Keratinocyte (primary cell): ENCODE measurements at places on chromosomes 11 and 22.

GRCh38 chr11:30346068-30346688 lies 23.3 kb downstream of the ARL14EP start:
- DNase-seq, result no peak

DNA sequence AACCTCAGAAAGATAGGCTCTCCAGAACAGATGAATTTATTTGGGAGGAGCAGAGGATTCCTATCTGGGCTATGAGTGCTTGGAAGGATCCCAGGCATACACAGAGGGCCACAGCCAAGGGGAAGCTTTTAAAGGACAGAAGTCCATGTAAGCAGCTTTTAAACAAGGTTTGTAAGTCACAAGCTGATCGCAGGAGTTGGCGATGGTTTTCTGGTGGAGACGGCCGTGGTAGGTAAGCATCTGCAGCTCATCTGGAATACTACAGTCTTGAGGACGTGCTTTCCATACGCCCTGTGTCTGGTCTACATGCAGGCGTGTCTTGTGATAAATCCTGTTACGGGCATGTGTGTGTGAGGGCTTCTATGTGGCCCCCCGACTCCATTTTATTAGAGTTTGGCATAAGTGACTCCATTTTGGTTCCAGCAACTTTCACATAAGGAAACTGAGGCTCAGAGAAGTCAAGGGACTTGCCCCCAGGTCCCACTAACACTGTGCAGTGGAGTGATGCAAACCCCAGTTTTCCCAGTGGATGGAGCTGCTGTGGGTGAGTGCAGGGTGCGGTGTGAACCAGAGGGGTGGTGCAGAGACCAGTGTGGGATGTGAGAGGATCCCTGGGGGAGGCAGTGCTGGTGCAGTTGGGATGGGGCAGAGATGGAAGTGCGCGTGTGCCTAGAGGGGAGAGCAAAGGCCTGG lies 11.8 kb upstream of the ACY3 start:
- DNase-seq, result no peak

DNA sequence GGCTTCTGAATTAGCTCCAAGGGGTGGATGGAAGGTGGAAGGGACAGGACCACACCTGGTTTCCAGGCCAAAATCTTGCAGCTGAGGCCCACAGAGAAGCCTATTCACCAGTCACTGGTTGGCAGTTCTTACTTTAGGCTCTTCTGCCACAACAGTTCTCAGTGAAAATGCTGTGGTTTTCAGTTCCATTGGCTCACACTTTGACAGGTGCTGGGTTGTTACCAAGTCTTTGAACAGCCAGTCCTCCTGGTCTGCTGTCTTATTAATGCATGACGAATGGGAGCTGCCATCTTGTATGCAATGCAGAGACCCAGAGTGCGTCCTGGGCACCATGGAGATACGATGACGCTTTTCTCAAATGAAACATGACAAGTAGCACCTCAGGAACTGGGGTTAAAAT lies 232.0 kb upstream of the ZBED5 start:
- DNase-seq, result no peak

DNA sequence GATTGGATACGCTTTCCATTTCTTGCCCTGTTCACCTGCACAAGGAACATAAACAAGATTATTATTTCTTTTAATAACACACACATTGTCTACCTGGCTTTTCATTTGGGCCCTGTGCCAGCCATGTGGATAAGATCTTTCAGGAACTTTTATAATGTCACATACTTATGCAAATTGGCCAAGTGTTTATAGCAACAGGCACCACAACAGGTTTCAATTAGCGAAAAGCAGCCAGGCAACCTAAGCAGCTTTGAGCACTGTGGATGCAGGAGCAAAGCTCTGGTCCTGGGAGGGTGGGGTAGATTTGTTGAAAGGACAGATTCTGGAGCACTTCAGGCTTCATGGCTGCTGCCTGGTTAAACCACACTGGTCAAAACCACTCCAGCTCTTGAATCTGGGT lies 217.4 kb downstream of the BARX2 start:
- no peak for DNase-seq

DNA sequence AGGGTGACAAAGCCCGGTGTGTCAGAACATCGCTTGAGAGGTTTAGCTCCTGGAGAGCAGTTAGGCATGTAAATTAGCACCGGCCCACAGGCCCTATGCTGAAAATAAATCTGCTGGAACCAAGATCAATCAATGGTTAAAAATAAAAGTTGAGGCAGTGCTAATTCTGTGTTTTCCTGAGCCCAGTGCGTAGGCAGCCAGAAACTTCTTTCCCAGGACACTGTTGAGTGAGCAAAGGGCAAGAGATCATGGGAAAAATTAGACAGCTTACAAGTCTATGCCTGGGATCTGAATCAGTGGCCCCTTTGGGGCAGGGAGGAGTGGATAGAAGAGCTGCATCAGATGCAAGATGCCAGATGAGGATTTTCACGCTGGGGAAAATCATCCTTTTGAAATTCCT lies 539.2 kb downstream of the BUD13 start:
- DNase-seq, result no peak

- DNase-seq, result no peak
These were observed 8.2 kb downstream of the SDF2L1 start for GRCh38 chr22:21650280-21650679.

- DNase-seq, result no peak
These were observed 111.0 kb upstream of the TBCEL start for GRCh38 chr11:120912915-120913314.

GRCh38 chr22:38753948-38754750 lies 1.6 kb downstream of the SUN2 start:
- DNase-seq, result no peak

GRCh38 chr11:63573881-63574855 lies 11.0 kb upstream of the PLAAT2 start:
- no peak for DNase-seq

- no peak for DNase-seq
These were observed 686.2 kb downstream of the OPCML start for GRCh38 chr11:132846075-132846474.

DNA sequence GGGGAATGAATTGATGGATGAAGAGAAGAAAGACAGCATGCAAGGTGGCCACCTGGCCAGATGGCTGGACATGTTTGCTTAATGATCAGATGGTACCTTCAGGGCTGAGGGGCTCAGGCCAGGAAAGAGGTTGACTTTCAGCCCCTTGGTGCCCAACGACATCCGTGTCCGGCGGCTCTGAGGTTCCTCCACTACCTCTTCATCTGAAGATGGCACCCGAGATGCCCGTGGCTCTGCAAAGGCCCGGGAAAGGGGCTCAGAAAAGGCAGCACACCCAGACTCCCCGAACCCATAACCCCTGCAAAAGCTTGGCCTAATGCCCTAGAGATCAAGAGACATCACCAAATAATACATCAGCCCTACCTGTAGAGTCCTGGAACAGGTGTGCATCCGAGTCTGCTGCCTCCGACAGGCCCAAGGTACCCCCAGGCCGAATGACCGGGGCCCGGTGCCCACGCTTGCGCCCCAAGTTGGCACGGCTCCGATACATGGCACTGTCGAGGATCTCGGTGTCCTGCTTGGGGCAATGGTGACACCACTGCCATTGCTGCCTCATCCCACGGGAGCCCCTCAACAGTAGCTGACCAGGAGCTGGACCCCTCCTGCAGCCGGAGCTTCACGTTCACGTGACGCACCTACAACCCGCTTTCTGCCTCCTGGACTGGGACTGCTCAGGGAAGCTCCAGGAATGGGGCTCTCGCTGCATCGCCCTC lies 22.9 kb downstream of the TNKS1BP1 start:
- DNase-seq, result no peak

DNA sequence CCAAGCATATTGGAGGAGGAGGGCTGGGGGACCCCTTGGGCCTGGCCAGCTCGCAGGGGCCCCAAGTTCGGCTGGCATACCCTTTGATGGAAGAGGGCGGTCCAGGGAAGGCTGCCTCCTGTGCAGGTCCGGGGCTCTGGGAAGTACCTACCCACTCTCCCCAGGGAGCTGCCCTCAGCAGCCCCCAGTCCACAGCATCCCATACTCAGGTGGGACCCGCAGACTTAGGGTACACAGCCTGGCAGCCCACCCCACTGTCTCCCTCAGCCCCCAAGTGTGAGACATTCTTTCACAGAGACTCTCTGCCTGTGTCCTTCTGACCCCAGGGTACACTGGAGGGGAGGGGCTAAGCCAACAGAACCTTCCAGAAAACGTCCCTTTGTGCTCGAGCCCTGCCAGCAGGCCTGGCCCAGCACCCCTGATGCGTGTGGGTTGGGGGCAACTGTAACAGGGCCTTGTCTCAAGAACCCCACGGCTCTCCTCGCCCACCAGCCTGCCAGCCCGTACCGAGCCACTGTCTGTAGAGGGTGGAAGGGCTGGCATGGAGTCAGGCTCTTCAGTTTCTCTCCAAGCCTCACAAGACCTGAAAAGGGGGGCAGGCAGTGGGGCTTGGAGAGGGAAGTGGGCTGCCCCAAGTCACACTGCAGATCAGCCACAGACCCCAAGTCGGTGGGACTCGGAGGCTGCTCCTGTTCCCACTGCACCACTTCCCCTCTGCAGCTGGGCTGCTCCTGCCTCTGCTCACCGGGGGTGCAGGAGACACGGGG lies 7.0 kb upstream of the TNFRSF13C start:
- DNase-seq, result no peak

DNA sequence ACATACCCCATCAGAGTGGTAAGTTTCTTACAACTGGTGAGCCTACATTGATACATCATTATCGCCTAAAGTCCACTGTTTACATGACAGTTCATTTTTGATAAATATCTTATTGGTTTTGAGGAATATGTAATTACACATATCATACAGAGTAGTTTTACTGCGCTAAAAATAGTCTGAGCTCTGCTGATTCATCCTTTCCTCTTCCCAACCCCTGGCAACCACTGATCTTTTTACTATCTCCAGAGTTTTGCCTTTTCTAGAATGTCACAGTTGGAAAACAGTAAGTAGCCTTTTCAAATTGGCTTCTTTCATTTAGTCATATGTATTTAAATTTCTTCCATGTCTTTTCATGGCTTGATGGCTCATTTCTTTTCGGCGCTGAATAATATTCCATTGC lies 112.8 kb downstream of the LARGE1 start:
- no peak for DNase-seq

DNA sequence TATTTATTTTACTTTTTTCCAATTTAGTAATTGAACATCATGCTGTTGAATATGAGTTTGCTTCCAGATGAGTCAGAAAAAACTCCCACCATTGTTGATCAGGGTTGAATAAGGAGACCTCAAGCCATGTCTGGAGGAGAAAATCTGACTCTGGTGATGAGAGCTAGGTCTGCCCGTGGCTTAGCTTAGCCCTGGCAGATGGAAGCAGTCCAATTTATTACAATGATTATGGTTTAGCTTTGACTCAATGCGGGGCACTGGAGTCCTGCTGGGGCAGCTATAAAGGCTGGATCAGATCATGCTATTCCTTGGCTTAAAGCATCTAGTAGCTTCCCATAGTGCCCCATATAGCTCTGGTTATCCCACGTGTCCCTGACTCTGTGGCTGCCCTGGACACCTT lies 506.5 kb downstream of the MN1 start:
- DNase-seq, result no peak

DNA sequence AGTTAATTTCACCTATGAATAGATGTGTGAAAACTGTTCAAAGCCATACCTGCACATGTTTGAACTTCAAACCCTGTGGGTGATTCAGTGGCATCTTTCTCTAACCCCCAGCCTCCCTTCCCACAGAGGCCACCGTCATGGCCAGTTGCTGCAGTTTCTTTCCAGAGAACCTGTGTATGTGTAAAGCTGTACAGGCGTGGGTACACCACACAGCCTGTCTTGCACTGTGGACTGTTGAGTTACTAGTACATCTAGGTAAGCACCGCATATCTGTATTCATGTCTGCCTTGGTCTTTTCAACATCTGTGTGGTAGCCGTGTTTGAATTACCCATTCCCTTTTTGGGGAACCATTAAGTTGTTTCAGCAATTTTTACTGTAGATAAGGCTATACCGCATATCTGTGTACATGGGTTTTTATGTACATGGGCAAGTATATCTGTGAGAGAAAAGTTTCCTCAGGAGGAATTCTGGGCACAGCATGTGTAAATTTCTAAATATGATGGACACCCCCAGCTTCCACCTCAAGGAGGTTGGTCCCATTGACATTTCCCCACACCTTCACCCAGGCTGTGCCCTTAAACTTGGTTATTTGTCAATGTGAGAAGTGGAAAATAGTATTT lies 13.9 kb downstream of the NEAT1 start:
- no peak for DNase-seq

DNA sequence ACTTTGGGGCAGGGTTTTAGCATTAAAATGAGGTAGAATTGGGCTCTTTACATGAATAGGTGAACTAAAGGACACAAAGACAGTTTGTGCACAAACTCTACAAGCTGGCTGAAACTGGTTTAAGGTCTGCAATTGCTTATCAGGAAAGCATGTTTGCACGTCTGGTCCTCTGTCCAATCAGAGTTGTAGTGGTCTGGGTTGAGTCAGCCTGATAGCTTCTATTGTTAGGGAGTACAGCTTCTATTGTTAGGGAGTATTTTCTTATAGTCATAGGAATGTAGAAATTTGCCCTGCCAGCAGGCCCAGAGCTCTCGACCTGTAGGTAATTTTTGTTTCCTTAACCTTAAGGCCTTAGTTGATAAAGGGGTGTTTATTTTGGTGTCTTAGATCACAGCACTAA lies 1422.4 kb downstream of the LRRC4C start:
- DNase-seq, result no peak

DNA sequence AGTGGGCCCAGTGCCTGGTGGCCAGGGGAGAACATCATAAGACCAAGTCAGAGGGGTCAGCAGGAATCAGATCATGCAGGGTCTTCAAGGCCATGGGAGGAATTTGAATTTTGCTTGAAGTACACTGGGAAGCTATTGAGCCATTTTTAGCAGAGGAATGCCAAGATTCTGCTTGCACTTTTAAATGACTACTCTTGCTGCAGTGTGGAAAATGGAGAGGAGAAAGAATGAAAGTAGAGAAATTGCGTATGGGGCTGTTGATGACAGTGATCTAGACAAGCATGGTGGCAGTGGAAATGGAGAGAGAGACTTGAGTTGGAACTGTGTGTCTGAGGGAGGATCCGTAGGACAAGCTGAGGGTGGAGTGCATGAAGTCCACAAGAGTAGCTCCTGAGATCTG lies 128.1 kb downstream of the WNT7B start:
- no peak for DNase-seq

- DNase-seq, result no peak
These were observed 46.1 kb upstream of the JAM3 start for GRCh38 chr11:134022748-134023147.

GRCh38 chr11:12269104-12269441 lies 108.3 kb upstream of the PARVA start:
- no peak for DNase-seq

DNA sequence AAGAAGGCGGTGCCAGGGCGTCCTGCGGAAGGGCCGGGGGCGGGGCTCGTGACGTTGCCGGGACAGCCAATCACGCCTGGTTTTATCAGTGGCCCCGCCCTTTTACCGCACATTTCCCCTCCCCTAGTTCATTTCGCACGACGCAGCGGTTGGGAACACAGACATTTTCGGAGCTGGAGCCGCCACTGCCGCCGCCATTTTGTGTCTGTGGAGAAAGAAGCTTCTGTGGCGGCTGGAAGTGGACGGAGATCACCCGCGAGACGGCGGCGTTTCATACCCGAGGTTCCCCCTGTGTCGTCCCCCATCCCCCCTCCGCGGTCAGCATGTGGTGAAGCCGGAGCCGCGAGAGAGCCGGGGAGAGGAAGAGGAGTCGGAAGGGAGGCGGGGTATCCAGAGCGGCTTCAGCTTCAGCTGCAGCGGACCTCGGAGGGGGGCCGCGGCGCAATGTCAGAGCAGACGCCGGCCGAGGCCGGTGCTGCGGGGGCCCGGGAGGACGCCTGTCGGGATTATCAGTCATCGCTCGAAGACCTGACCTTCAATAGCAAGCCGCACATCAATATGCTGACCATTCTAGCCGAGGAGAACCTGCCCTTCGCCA lies at the start of gene PCF11:
PCF11 (plus strand) TSS at position 136 of the 598 bp plus-strand sequence; CDS start at position 445, 309 bp downstream.
- DNase-seq, result no peak
